ENCODE measurements at places on chromosomes 2 and 18. TPM values are rescaled to one million over a fixed set of nuclear protein-coding genes. Genes with fewer than 3 reads are reported as not detected.

LYG1 gene
- total RNA-seq: not detected

SH3BP4 gene
- 20.7 TPM for total RNA-seq

MBD5 gene
- 5.2 TPM for total RNA-seq

FBXO36 gene
- total RNA-seq: 4.0 TPM
